Thoracic aorta (tissue), 2 donors: ENCODE measurements at places on chromosomes 5 and 9.

DNA sequence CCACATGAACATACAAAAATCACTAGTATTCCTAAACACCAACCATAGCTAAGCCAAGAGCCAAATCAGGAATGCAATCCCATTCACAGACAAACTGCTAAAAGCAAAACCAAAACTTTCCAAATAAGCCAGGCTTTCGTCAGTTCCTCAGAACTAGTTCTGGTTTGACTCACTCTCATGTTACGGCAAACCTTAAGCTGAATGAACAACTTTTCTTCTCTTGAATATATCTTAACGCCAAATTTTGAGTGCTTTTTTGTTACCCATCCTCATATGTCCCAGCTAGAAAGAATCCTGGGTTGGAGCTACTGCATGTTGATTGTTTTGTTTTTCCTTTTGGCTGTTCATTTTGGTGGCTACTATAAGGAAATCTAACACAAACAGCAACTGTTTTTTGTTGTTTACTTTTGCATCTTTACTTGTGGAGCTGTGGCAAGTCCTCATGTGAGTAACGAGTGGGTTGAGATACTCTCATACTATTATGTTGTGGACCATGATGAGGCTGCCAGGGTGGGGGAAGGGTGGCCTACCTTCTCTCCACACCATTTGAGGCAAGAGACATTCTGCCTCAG is at the start of gene PDCD1LG2:
Gene PDCD1LG2, plus strand, starts transcription at position 172 of the 572 bp plus-strand sequence. CDS start 12,016 bp downstream, outside the sequence.
- DNase-seq: no peak

DNA sequence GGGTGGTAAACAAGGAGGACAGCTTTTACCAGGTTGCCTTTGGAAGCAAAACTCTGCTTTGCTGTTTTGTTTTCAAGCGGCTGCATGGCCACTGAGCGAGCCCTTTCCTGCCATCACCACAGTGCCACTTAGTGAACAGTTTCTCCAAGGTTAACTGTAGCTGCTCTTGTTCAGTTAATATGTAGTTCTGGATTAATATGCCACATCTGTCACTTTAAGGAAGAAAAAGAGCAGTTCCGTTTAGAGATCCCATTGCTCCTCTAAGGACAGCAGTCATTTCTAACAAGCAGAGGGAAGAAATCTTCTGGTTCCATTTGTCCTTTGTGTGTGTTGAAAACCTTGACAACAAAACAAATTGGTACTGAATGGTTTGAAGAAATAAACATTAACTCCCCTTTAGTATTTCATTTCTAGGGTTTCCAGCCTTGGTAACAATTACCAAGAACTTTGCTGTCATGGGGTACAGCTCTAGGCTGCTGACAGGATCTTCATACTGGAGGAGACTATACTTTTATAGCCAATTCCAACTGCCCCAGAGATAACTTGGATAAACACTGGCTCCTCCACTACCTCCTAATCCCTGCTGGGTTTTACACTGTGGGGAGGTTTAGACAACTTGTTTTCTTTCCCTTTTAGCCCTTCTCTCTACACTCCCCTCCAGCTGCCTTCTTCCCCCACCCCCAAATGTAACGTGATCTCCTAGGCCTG is 10.3 kb upstream of the ABL1 start:
- no peak for DNase-seq

- no peak for DNase-seq
Measured at GRCh38 chr5:133811168-133811567, 157.3 kb downstream of the C5orf15 start.

DNA sequence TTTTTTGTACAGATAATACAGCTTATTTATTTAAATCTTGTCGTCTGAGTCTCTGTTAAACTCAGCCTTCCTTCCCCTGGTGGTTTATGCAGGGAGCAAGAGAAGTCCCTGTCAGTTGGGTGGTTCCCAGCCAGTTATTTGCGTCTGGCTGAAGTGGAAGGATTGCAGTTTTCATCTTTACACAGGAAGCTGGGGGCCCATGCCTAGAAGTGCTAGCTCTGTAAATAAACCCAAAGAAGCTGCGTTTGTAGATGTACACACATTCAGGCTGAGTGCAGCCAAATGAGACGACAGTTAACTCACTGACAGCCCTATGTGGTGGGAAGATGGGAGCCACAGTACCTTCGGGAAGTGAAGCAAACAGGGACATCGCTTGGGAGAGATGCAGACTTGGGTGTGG is 122.1 kb downstream of the SAXO1 start:
- no peak for DNase-seq

GRCh38 chr5:73564018-73564417 is 1.4 kb downstream of the ANKRA2 start:
- no peak for DNase-seq

GRCh38 chr9:14523545-14523944 is 169.7 kb downstream of the ZDHHC21 start:
- DNase-seq: no peak

- DNase-seq: no peak
Measured at GRCh38 chr9:33748633-33749304, 46.6 kb upstream of the PRSS3 start.

DNA sequence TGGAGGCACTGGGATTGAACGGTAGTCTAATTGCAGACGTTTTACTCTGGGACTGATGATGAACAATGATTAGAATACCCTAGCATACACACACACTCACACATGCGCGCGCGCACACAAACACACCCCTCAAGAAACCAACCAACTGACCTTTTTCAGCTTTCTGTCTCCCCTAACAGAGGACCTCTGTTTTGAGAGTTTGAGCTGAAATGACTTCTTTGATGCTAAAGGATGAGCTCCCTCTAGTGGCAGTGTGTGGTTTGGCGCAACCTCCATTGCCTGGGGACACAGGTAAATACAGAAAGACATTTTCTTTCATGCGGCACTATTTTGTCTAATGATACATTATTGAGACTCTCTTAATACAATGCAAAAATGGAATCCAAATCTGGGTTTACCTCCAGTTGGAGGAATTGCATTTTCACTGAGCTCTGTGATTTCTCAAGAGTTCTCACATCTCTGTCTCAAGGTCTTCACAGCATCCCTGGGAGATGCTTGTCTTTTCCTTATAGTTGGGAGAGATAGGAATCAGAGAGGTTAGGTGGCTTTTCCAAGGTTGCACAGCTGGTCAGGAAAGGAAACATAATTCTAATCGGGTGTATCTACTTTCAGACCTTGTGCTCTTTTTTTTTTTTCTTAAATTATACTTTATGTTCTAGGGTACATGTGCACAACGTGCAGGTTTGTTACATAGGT is 187.5 kb downstream of the TMEM38B start:
- DNase-seq: no peak

- no peak for DNase-seq
Measured at GRCh38 chr5:102764381-102765004, 9.4 kb downstream of the PAM start.
